ENCODE measurements at places on chromosomes 5 and 9.

GRCh38 chr5:172059661-172060100, 53.2 kb upstream of the FBXW11 start:
- DNase-seq: no peak

GRCh38 chr9:87708986-87709728, 16.8 kb upstream of the CTSL start:
- DNase-seq: no peak

DNA sequence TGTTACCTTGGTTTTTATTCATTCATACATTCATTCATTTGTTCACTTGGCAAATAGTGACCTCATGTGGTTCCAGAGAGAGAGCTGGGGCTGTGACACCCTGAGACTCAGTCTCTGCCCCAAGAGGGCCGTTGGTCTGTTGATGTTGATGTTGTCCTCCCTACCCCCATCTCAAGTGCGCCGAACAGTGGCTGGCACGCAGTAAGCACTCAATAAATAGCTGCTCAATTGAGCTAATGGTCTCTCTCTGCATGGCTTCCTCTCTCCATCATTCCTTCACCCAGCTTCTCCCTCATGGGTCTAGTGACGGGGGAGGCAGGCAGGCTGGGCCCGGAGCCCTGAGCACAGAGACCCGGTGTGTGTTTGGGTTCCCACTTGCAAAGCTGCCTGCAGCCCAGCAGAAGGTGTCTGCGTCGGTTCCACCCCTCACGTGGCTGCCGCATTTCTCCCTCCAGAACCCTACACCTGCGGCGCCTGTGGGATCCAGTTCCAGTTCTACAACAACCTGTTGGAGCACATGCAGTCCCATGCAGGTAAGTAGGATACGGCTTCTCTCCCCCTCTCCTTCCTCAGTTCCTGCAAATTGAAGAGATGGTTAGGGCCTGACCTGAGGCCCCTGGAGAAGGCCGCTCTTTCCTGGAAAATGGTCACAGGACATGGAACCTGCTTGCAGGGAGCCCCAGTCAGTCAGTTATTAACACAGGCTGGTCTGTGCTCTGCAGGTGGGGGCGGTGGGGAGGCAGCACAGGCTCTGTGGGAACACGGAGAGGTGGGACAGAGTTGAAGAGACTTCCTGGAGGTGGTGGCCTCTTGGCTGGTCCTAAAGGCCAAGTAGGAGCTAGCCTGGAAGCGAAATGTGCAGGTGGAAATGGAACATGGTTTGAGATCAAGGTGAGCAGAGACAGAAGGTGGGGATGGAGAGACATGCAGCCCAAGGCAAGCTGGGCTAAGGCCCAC, 42.0 kb downstream of the AMBP start:
- DNase-seq: no peak

- no peak for DNase-seq
Observed at GRCh38 chr9:74907085-74907484, 19.4 kb upstream of the TRPM6 start.

DNA sequence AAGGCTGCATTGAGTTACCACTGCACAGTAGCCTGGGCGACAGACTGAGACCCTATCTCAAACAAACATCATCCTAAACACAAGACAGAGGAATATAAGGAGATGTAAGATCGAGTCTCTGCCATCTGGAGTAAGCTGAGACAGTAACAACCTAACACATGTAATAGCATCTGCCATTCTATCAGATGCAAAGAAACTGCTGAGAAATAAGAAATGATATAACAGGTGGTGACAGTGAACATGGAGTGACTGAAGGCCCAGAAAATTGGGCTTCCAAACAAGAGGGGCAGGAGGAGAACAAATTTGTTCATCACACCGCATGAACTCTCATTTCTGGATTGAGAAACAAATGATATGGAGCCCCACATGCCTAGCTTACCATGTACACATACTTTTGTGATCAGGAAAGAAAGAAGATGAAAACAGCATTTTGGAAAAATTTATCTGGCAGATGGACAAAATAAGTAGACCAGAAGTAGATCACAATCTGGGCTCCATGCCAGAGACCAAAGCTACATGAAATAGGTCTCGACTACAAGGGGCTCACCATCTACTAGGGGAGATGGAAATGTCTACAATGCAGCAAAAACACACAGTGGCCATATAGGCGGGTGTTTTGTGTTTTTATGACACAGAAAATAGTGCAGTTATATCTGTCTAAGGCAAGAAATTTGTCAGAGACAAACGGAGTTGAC, 45.5 kb downstream of the ECPAS start:
- DNase-seq: no peak

- DNase-seq: no peak
Observed at GRCh38 chr5:134245101-134245604, 19.3 kb upstream of the PPP2CA start.

DNA sequence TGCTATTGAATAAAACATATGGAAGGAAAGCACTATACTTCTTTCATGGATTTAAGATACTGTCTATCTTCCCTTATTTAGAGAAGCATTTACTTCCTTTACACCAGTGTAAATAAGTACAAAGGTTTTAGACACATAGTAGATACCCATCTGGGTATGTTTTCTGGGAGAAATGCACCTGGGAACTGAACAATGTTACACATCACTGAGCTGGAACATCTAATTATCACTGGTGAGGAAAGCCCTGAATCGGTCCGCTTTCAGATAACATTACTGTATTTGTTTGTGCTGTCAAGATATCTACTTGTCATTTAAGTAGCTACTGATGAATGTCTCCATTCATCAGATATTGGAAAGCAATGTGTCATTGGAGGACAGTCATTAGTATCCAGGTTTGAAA, 964.7 kb upstream of the PTPRD start:
- no peak for DNase-seq

DNA sequence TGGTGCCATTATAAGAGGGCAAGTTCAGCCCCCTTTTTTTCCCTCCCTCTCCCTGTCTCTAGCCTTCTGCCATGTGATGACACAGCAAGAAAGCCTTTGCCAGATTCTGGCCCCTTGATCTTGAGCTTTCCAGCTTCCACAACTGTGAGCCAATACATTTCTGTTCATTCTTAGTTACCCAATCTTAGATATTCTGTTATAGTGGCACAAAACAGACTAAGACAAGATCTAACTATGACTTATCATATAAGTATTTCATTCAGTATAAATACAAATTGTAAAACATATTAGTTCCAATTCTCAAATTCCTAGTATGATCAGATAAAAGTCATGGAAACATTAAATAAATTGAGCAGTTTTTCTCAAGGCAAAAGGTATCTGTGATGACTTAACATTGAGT, 276.3 kb downstream of the COX7C start:
- no peak for DNase-seq

DNA sequence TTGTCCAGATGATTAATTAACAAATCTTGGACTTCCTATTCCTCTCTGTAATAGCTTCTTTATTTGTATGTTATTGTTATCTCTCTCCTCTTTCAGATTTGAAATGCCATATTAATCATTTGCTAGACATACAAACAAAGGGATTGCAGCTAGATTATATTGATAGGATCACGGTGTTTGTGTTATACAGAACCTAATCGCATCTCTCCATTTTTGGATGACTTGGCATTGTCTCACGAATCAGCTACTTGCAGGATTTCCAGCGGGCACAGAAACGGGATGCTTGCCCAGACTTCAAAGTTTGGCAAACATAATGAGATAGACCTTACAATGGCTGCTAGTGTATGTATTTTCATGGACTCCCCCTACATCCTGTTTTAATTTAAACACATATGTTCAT, 368.1 kb downstream of the TLE4 start:
- DNase-seq: no peak

DNA sequence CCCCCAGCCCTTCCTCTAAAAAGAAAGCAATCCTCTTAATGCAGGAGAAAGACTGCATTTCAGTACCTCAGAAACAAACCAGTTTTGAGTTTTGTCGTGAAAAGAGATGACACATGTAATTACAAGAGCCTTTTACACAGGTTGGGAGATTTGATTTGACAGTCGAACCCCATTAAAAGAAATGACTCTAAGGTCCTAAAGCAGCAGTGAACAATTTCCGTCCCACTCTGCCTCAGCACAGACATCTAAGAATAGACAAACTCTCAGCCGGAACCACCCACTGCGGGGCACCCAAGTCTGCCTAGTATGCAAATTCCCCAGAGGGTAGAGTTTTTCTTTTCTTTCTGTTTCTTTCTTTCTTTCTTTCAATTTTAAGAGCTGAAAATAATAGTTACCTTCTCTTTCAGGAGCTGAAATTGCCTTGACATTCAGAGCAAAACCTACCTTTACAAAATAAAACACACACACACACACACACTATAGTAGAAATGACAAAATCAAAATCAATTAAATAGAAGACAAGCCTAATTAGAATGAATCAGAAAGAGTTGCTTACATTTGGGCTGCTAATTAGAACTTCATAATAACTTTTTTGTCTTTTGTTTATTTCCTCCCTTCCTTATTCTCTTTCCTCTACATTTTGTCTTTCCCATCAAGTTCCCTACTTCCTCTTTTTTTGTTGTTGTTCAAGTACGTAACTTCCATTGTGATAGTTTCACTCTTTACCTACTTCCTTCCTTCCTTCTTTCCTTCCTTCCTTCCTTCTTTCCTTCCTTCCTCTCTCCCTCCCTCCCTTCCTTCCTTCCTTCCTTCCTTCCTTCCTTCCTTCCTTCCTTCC, 65.1 kb downstream of the BASP1 start:
- DNase-seq: no peak

DNA sequence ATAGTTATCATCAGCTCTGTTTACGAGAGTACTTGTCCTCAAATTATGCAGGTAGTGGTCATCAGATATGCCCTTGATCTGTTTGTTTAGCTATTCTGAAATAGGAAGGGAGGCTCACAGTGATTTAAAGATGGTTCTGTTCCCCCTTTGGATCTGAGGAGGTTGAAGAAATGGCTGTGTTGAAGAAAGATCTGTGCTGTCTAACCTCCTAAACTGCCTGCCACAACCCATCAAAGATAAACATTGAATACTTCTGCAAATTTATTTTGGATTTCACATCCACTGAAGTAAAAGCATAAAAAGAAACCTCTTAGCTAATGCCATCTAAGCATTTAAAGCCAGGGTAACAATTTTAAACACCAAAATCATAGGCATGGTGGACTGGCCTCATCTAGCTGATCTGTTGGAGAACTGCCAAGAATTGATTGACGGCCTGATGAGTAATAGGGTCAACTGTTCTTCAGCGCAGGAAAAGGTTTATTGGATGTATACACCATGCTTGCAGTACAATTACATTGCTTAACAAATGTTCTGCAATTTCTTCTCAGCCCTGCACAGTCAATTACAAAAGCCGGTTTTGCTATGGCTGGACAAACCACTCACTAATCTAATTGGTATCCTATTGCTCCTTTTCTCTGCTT, 97.6 kb downstream of the SEMA6A start:
- DNase-seq: no peak

DNA sequence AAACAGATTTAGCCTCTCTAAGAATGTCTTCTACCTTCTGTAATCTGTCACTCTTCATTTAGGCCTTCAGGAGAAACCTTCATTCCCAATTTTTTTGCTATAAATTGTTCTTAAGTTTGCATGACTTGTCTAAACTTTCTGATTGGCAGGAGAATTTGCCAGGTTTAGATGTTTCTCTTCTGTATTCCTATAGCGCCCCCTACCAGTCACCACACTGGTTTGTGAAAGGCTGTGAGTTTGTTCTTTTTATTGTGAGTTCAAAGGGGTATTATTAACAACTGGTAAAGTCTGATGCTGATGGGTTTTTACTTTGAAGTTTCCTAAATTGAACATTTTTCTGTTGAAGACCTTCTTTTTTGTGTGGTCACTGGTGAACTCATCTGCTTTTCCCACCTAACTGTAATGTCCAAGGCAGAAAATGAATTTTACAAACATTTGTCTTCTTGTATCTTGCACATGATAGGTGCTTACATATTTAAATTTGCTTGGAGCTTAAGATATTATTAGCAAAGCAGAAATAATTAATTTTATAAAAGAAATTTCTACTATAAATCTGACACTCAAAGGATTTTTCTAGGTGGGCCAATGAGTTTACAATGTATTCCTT, 18.4 kb upstream of the F2RL2 start:
- peak; percentile 45 for DNase-seq

- DNase-seq: peak; percentile 35
Observed at GRCh38 chr5:40681363-40682153, 1.8 kb downstream of the PTGER4 start.

DNA sequence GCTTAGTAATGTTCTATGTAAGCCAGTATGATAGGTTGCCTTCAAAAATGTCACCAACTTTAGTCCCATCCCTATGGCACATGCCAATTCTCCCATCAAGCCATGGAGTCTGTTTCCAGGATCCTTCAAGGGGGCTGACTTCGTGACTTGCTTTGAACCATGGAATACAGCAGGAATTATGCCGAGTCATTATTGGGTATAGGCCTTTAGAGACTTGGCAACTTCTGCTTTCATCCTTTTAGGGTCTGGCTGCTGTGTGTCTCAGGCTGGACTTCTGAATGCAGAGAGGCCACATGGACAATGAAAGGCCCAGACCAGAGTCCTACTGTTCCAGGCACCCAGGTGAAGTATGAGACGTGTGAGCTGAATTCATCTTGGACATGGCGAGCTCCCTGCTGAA, 109.8 kb downstream of the DENND1A start:
- DNase-seq: no peak

- DNase-seq: no peak
Observed at GRCh38 chr5:142427529-142427928, 102.7 kb upstream of the SPRY4 start.

DNA sequence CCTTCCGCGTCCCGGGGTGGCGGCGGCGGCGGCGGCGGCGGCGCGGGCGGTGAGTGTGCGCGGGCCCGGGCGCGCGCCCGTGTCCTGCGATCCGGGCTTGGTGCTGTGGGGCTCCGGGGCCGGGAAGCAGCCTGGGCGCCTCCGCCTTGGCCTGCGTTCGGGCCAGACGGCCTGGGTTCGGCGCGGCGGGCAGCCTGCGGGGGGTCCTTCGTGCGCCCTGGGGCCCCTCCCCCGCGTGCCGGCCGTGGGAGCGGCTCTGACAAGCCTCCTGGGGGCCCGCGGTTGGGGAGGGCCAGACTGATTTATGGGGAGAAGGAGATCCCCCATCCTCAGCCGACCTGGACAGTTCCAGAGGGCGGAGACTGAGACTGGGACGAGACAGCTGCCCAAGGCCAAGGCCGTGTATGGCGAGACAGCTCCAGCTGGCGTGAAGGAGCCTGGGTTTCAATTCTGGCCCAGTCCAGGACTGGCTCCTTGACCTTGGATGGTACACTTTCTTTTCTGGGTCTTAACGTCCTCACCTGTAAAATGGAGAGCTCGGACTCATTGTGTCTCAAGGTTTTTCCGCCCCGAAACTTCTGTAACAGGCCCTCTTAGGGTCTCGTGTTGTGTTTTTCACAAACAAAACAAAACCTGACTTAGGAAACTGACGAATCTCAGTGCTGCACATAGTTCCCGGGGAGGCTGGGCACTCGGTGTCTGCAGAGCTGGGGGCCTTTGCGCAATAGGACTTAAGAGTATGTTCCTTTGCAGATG, 603 bp downstream of the TMEM268 start:
- peak; percentile 54 for DNase-seq

DNA sequence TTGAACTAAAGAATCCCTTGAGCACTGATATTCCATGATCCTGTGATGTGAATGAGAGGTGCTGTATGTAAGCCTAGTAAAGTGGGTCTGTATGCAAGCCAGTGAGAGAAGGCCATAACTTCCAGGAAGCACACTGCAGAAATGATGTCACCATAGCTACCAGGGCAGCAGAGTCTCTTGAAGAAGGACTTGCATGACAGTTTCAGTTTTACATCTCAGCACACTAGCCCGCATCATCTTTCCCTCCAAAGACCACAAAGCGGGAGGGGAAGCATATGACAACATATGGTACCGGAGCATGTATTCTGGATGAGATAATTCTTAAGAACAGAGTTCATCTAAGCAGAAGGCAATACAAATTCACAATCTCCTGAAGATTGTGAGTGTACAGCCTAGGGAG, 37.6 kb upstream of the MAST4 start:
- DNase-seq: no peak

GRCh38 chr5:170151097-170151831, 45.6 kb downstream of the FOXI1 start:
- no peak for DNase-seq

All from stimulated activated naive CD4-positive, alpha-beta T cell treated with Interleukin-2 at 50 U/mL for 16 hours (primary cell).